ENCODE measurements at places on chromosomes 11 and 22.

GRCh38 chr22:50435291-50436014 is 39.4 kb downstream of the SBF1 start:
- no peak for DNase-seq

- DNase-seq: no peak
Measured at GRCh38 chr11:113188371-113188834, 126.0 kb upstream of the TTC12 start.

- DNase-seq: no peak
Measured at GRCh38 chr22:43225609-43226008, 38.7 kb upstream of the TTLL12 start.

GRCh38 chr11:20729597-20730105 is 60.3 kb downstream of the NELL1 start:
- no peak for DNase-seq

DNA sequence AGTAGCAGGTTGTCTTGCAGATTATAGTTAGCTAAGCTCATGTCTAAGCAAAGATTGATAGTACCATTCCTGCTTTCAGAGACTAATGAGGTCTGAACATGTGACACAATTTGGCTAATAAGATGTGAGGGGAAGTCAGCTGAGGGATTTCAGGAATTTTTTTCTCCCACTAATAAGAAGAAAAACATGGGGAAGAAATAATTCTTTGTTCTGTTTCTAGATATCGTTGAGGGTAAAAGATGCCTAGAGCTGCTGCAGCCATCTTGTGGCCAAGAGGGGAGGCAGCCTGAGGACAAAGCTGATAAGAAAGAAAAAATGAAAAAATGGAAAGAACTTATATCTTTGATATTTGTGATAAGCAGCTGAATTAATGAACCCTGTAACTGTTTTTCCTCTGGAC is 1334.4 kb downstream of the LRRC4C start:
- peak; percentile 48 for DNase-seq

DNA sequence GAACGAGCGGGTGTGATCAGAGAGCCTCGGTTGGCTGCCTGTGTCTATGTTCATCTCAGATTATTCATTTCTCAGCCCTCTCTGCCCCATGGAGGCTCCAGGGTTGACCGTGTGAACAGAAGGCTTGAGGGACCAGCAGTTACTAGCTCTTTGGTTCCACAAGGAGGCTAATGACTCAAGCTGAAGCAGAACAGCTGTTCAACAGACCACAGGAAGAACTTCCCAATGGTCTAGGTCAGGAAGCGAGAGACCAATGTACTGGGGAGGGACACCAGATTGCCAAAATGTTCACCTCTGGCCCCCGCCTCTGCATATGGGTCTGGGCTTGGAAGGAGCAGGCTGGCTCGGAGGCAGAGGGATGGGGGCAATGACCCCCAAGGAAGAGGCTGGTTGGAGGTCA is 14.7 kb upstream of the PDE2A start:
- no peak for DNase-seq

DNA sequence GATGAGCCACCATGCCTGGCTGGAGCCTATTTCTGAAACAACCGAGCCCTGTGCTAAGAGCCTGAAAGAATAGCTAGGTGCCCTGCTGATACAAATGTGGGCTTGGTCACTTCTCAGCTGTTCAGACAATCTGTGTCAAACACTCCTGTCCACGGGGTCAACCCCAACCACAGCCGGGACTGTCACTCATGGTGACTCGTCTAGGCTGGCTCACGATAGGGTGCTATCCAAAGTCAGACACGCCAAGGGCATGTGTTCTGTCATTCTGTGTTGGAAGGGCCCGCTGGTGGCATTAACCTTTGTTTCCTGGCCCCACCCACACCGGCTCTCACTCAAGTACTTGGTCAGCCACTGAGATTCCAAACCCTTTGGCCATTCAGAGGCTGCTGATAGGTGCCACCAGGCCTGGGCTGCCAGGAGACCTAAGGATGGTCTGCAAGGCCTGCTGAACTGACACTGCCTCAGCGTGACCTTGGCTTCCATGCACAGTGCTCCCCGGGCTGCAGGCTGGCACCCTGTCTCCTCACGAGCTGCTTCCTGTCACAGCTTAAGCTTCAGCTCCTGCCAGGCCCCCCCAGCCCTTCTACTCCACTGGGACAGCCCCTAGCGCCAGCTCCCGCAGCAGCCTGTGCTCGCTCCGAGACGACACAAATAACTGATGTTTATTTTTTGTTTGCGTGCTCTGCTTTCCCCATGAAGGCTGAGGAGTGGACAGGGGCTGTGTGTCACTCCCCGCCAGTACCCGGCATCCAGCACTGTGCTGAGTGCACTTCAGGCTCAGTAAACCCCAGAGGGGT is 14.2 kb upstream of the CDC42BPG start:
- DNase-seq: no peak

DNA sequence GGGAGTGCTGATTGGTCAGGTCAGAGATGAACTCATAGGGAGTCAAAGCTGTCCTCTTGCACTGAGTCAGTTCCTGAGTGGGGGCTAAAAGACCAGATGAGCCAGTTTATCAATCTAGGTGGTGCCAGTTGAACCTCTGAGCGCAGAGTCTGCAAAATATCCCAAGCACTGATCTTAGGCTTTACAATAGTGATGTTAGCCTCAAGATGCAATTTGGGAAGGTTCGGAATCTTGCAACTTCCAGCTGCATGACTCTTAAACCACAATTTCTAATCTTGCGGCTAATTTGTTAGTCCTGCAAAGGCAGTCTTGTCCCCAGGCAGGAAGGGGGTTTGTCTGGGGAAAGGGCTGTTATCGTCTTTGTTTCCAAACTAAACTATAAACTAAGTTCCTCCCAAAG is 92.3 kb upstream of the PARVA start:
- DNase-seq: no peak

- no peak for DNase-seq
Measured at GRCh38 chr11:104968856-104969776, 742 bp upstream of the CASP4 start.

- DNase-seq: no peak
Measured at GRCh38 chr11:32991427-32991826, 24.3 kb upstream of the DEPDC7 start.

DNA sequence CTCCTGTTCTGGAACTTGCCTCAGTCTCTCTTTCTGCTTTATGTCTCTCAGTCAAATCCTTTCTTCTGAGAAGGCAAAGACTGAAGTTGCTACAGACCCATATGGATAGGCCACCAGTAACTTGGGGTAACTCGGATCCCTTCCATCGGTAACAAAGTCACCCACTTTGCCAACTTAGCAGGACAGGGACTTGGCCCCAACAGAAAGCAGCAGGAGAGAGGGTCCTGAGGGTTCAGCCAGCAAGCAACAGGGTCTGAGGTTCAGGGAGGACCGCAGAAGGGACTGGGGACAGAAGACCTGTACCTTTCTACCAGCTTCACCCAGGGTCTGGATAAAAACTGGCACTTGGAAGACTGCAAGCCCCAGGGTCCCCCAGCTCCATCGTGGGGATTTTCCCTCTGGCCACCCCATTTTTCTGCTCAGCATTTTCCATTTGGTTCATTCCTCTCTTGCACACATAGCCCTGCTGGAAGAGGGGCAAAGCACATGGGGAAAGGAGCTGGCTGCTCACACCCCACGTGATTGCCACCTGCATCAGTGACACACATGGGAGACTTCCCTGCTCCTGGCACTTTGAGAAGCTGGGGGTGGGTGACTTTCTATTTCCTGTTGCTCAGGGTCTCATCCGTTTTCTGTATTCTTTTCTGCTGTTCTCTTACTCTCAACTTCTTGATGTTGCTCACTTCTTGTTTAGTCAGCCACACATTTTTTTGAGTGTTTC is 34.6 kb upstream of the GNAZ start:
- DNase-seq: no peak

GRCh38 chr11:87851827-87852226 is 323.4 kb downstream of the RAB38 start:
- DNase-seq: no peak

DNA sequence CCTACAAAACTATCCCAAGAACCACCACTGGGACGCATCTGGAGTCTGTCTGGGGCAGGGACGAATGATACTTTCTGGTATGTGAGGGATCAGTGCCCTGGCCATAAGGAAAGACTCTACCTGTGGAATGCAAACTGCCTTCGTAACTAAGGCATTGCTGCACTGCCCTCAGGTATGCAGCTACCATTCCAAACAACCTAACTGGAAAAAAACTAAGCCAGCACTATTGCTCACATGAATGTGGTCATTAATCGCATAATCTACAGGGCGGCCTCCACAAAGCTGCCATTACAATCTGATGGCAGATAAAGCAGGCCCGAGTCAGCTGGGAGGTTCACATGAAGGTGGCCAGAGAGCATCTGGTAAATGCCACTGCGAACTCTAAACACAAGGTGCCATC is 3.9 kb downstream of the PACSIN2 start:
- no peak for DNase-seq

DNA sequence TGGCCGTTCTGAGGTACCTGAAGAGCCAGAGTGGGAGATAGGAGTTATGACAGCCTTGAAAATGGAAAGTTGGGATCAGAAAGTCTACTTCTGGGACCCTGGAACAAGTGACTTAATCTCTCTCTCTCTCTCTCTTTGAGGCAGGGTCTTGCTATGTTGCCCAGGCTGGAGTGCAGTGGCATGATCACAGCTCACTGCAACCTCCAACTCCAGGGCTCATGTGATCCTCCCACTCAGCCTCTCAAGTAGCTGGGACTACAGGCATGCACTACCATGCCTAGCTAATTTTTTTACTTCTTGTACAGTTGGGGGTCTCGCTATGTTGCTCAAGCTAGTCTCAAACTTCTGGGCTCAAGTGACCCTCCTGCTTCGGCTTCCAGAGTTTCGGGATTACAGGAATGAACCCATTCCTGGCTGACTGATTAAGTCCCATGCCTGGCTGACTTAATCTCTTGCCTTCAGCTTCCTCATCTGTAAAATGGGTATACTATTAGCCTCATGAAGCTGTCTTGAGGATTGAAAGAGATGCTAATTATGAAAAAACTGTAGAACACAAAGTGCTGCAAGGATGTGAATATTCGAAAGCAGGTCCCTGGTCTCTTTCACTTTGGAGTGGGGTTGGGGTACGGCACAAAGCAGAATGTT is 87.7 kb downstream of the UBASH3B start:
- no peak for DNase-seq

DNA sequence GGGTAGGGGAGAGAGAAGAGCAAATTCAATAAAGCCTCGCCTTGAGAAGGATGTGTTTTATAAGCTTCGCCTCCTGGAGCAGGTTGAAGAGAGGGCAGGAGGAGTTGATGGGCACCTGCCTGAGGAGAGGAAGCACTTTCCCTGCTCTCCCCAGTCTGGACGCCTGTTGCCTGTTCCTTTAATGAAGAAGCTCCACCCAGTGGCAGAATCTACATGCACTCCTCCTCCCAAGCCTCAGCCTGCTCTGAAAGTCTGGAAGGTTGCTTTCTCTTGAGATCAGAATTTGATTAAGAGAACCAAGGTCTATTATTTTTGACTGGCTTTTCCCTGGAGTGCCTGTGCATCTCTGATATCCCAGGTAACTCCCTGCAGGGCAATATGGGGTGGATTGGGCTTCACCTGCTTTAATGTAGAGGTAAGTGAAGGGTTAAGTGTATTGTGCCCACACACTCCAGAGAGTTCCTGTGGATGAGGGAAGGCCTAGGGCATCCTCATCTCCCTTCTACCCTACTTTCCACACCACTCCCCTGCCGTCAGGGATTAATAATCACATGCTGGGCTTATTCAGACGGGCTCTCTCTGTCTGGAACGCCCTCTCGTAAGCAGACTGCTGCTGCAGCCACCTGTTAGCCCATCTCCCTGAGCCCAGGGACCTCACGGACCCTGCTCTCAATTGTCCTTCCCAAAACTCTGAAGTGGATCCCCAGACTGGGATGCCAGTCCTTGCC is 22.3 kb downstream of the NTM start:
- peak; percentile 32 for DNase-seq

DNA sequence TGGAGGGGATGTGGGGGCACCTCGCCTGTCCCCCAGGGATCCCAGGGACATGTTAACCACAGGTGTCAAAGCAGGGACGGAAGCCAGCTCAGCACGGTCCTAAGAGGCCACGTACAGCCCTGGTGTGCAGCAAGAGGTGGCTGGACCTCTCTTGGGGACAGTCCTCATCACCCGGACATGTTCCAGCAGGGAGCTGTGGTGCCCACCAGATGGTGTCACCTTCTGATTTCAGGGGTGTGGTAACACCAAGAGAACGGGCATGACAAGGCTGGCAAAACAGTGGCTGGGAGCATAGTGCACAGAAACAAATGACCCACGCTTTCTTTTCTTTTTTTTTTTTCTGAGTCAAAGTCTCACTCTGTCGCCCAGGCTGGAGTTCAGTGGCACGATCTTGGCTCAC is 25.6 kb upstream of the COMT start:
- no peak for DNase-seq

DNA sequence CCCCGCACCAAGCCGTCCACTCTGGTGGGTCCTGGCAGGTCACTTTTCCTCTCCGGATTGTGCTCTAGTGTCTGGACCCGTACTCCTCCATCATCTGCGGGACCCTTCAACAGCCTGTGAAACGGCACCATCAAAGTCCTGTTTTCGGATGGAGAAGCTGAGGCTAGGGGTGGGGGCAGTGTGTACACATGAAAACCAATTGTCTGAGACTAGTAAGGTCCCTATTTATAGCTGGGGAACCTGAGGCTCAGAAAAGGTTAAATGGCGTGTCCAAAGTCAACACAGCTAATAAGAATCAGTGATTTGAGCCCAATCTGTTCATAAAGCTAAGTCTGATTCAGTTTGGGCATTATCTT is 668 bp upstream of the LRRC32 start:
- no peak for DNase-seq

DNA sequence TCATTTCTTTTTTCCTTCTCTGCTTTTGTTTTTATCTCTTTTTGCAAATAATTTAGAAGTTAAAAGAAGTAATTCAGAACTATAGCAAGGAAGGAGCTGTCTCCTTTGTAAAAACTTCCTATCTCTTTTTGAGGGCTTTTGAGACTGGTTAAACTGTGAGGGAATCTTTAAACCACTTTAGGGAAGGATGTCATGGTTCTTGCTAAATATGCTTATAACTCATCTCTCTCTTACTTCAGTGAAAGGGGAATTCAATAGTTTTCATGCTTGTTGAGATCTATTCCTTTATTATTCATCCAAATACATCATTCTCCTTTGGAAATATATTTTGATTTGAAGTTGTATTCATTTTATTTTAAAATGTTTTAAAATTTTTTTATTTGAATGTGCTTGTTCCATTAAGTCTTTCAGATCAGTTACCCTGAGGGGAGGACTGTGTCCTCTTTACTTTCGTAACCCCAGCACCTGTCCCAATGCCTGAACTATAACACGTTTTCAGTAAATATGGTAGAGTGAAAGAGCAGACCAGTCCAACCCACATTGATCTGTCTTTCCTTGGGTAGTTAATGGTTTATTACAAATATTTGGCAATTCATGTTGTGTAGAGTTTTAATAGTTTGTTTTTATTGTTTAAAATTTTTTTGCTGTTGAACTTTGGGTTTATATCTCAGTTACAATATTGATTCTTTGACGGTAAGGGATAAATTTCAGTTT is 27.5 kb downstream of the AMOTL1 start:
- no peak for DNase-seq

- DNase-seq: no peak
Measured at GRCh38 chr11:134406264-134407185, 5.5 kb downstream of the B3GAT1 start.

GRCh38 chr11:33515347-33515746 is 185.3 kb downstream of the C11orf91 start:
- DNase-seq: no peak

All from spinal cord (tissue), 10 donors.